Left lung (tissue), 14 donors: ENCODE measurements at places on chromosomes 6 and 20. TPM values are rescaled to one million over a fixed set of nuclear protein-coding genes. Genes with fewer than 3 reads are reported as not detected.

DNA sequence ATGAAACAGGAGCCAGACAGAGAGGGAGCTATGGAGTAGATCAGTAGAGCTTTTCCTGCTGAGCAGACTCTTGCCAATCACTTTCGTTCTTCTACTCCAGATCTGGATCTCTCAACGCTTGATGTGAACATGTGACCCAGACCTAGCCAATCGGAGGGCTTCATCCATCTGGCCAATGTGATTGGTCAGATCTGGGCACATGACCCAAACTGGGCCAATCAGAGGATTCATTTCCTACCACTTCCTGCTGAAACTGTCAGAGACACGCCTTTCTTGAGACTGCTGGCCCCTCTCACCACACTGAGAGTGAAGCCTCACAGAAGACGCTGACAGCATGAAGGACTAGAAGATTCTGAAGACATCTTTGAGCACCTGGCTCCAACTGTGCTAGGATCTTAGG is 44.2 kb upstream of the ZMYND8 start:
- DNase-seq, result no peak

GRCh38 chr20:44014807-44015732 is 100.4 kb downstream of the TOX2 start:
- DNase-seq, result no peak

ENPP5 gene
- polyA plus RNA-seq, result 10.8 TPM

DNA sequence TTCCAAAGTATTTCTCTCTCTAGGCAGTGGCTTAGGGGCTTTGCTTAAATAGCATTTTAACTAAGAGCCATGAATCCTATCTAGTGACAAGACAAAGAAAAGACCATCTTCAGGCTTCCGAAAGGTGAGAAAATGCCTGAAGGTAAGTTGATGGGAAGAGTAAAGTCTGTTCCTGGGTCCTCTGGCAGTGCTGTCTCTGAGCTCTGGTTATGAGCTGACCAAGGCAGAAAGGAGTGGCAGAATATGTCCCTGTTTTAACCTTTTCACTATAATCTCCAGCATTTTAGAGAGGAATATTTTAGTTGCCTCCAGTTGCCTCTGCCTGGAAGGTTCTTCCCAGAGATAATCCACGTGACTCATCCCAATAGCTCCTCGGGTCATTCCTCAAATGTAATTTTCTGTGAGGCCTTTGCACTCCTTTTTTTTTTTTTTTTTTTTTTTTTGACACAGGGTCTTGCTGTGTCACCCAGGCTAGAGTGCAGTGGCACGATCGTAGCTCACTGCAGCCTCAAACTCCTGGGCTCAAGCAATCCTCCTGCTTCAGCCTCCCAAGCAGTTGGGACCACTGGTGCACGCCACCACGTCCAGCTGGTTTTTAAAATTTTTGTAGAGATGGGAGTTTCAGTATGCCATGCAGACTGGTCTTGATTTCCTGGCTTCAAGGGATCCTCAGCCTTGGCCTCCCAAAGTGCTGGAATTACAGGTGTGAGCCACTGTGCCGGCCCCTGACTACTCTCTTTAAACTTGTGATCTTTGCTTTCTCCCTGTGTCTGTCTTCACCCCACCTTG is 3.7 kb upstream of the ARMH2 start:
- no peak for DNase-seq
